ENCODE measurements at places on chromosomes 2 and 18. TPM values are rescaled to one million over a fixed set of nuclear protein-coding genes. Genes with fewer than 3 reads are reported as not detected.
A peak's percentile ranks its signal among the peaks of the same experiment; 100 is the strongest.

The UGT1A3 gene
- total RNA-seq = not detected

The CCL20 gene
- total RNA-seq = not detected

The OSR1 gene
- 66.7 TPM for total RNA-seq

GRCh38 chr2:157839162-157839801, 36.8 kb downstream of the ACVR1 start:
- peak overlapping the region; percentile 61 for H3K27ac ChIP-seq
- DNase-seq = no peak
- H3K36me3 ChIP-seq = no peaks in the 10 kb centered on the region
- peaks cover 3% of the 10 kb centered on the region for H3K4me1 ChIP-seq

GRCh38 chr2:236249066-236249465, 15.1 kb downstream of the ASB18 start:
- DNase-seq = no peak
- no peaks in the 10 kb centered on the region for H3K27me3 ChIP-seq
- no peak overlapping the region for H3K27ac ChIP-seq
- no peaks in the 10 kb centered on the region for H3K36me3 ChIP-seq

GRCh38 chr18:63218472-63218871, 101.1 kb downstream of the BCL2 start:
- no peaks in the 10 kb centered on the region for H3K36me3 ChIP-seq
- DNase-seq = no peak
- H3K27me3 ChIP-seq = no peaks in the 10 kb centered on the region
- peaks cover 11% of the 10 kb centered on the region for H3K4me1 ChIP-seq

DNA sequence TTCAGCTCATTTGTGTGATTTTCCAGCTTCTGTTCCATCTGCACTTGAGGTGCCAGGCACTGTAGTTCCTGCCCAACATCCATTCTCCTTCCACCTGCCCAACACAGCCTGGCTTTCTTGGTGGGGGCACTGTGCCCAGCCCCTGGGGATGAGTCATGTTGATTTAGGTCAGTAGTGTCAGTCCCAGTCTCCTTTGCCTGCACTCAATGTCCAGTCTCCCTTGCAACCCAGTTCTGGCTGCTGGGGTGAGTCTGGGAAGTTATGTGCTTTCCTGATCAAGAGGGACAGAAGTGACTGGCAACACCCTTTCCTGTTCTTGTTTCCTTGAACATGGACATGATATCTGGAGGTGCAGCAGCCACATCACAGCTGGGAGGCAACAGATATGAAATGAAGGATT, 1.5 kb upstream of the ASB18 start:
- H3K4me1 ChIP-seq = no peaks in the 10 kb centered on the region
- no peaks in the 10 kb centered on the region for H3K36me3 ChIP-seq
- H3K27me3 ChIP-seq = no peaks in the 10 kb centered on the region
- no peak overlapping the region for H3K27ac ChIP-seq
- DNase-seq = no peak
- H3K4me3 ChIP-seq = no peak overlapping the region

GRCh38 chr18:61908661-61909060, 15.9 kb upstream of the RNF152 start:
- DNase-seq = no peak
- H3K27ac ChIP-seq = no peak overlapping the region
- no peaks in the 10 kb centered on the region for H3K36me3 ChIP-seq
- H3K27me3 ChIP-seq = no peaks in the 10 kb centered on the region

GRCh38 chr2:188003800-188004199, 287.9 kb upstream of the GULP1 start:
- H3K4me1 ChIP-seq = no peaks in the 10 kb centered on the region
- H3K27me3 ChIP-seq = no peaks in the 10 kb centered on the region
- no peaks in the 10 kb centered on the region for H3K36me3 ChIP-seq
- H3K4me3 ChIP-seq = no peak overlapping the region

GRCh38 chr2:159623436-159623835, 7.1 kb upstream of the BAZ2B start:
- no peaks in the 10 kb centered on the region for H3K4me1 ChIP-seq
- H3K27me3 ChIP-seq = no peaks in the 10 kb centered on the region
- no peak for DNase-seq
- no peak overlapping the region for H3K27ac ChIP-seq
- H3K4me3 ChIP-seq = no peak overlapping the region
- H3K36me3 ChIP-seq = no peaks in the 10 kb centered on the region

- H3K27ac ChIP-seq = no peak overlapping the region
- H3K27me3 ChIP-seq = no peaks in the 10 kb centered on the region
- DNase-seq = no peak
- no peak overlapping the region for H3K4me3 ChIP-seq
- H3K4me1 ChIP-seq = no peaks in the 10 kb centered on the region
Measured at GRCh38 chr18:76412818-76413565, 82.0 kb downstream of the ZNF516 start.

DNA sequence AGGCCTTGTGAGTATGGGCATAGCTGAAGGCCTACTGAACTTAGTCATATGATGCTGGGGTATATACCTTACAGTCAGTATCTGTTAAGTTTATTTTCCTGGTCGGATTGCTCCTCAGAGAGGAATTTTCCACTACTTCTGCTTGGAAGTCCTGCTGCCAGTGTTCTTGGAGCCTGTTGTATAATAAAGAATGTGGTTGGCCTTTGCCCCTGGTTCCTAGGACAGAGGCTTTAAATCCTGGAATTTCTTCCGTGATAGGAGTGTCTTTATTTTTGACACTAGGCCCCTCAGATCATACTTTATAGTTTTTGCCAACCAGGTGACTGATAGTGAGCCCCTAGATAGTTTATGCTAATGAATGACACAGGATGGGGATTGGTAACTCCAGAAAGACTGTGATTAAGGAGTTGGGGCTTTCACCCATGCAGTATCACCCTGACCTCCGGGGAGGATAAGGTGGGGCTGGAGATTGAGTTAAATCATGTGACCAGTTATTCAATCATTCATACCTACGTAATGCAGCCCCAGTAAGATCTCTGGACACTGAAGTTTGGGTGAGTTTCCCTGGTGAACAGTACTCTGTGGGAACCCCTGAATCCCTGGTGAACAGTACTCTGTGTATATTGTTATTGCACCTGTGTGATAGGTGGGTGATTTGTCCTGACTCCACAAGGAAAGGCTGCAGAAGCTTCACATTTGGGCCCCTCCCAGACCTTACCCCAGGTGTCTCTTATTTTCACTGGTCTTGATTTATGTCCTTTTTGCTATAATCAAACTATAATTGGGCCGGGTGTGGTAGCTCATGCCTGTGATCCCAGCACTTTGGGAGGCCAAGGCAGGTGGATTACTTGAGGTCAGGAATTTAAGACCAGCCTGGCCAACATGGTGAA, 56.9 kb downstream of the COMMD1 start:
- DNase-seq = no peak
- no peaks in the 10 kb centered on the region for H3K4me1 ChIP-seq
- H3K4me3 ChIP-seq = no peak overlapping the region
- H3K27me3 ChIP-seq = no peaks in the 10 kb centered on the region
- H3K27ac ChIP-seq = no peak overlapping the region

DNA sequence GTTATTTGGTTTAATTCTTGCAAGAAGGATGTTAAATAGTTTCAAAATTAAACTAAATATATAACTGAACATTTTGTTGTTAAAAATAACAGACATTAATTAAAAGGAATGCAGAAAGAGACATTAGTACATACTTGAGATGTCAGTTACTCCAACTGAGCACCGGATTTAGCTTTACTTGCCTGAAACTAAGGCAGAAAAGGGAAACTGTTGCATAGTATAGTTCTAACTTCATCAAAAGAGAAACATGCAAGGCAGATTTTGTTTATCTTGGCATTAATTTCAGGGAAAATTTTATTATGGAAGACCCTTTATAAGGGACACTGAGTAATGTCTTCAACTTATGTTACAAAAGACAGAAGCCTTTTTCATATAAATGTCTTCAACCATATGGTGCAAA, 218.3 kb downstream of the STK39 start:
- no peak overlapping the region for H3K27ac ChIP-seq
- no peak overlapping the region for H3K4me3 ChIP-seq
- no peaks in the 10 kb centered on the region for H3K27me3 ChIP-seq
- no peak for DNase-seq
- no peaks in the 10 kb centered on the region for H3K36me3 ChIP-seq
- no peaks in the 10 kb centered on the region for H3K4me1 ChIP-seq

- H3K27ac ChIP-seq = no peak overlapping the region
- no peak overlapping the region for H3K4me3 ChIP-seq
- DNase-seq = no peak
- no peaks in the 10 kb centered on the region for H3K4me1 ChIP-seq
- no peaks in the 10 kb centered on the region for H3K36me3 ChIP-seq
Measured at GRCh38 chr2:201109186-201109585, 6.8 kb upstream of the CFLAR start.

DNA sequence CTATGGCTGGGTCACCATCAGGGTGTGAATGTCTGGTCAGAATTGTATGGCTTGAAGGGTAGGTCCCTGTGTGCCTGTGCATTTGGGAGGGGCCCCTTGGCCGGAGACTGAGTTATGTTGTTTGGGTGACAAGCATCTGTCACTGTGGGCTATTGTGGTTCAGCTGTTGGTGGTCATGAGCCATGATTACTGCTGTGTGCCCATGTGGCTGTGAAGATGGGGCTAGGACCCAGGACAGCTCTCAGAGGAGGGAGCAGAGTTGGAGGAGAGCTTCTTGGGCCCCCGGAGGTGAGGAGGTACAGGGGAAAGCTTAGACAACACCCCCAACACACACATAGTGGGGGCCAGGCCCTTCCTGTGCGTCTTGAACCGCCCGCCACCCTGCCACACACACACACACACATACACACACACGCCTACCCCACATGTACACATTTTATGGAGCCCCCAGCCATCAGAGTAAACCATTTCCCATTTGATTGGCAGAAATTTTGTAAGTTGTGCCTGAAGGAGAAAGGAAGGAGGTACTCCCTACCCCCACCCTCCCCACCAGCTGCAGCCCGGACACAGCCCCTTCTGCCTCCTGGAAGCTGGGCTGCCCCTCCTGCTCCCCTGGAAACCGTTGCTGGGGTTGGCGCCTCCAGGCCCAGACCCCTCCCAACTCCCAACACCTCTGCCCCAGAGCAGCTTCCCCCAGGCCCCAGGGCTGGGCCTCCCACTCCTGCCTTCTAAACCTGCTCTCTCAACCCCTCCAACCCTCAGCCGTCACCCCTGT, 2.0 kb downstream of the GAREM2 start:
- H3K4me1 ChIP-seq = peaks cover 13% of the 10 kb centered on the region
- no peaks in the 10 kb centered on the region for H3K36me3 ChIP-seq
- H3K27ac ChIP-seq = no peak overlapping the region

DNA sequence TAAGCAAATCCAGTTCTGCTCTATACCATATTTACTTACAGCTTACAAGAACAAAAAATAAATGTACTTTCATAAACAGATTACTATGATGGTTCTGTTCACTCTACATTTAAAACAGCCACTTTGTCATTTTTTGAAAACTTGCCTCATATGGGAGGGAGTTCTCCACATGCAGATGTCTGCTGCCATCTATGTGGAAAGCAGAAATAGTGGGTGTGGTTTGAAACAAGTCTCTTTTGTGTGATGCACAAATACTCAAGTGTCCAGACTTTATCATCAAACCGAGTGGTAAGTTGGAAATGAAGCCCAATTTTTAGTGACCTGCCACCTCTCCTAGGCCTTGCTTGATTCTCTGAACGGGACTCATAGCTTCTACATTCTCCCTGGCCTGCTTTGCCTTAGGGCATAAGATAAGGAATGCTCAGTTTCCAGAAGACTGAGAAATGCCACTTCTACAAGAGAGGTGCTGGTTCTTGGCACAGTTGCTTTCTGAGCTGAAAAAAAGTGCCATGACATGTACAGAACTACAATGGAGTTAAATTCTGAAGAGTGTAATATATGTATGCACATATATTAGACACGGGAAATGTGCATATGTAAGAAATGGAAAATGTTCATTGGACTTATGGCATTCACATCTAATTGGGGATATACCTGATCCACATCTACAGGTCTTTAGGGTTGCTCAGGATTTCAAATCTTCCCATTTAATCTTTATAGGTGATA, 221.0 kb downstream of the SLC8A1 start:
- H3K36me3 ChIP-seq = no peaks in the 10 kb centered on the region
- no peak for DNase-seq
- H3K27ac ChIP-seq = no peak overlapping the region
- H3K4me3 ChIP-seq = no peak overlapping the region

GRCh38 chr2:84285056-84285747, 173.9 kb downstream of the SUCLG1 start:
- no peaks in the 10 kb centered on the region for H3K27me3 ChIP-seq
- DNase-seq = no peak
- no peaks in the 10 kb centered on the region for H3K36me3 ChIP-seq
- H3K27ac ChIP-seq = no peak overlapping the region
- H3K4me1 ChIP-seq = no peaks in the 10 kb centered on the region

- no peaks in the 10 kb centered on the region for H3K36me3 ChIP-seq
- H3K4me1 ChIP-seq = peaks cover 13% of the 10 kb centered on the region
- peak overlapping the region; percentile 14 for H3K4me3 ChIP-seq
- peak overlapping the region; percentile 54 for H3K27ac ChIP-seq
Measured at GRCh38 chr2:69674316-69674670, 30.8 kb upstream of the AAK1 start.

DNA sequence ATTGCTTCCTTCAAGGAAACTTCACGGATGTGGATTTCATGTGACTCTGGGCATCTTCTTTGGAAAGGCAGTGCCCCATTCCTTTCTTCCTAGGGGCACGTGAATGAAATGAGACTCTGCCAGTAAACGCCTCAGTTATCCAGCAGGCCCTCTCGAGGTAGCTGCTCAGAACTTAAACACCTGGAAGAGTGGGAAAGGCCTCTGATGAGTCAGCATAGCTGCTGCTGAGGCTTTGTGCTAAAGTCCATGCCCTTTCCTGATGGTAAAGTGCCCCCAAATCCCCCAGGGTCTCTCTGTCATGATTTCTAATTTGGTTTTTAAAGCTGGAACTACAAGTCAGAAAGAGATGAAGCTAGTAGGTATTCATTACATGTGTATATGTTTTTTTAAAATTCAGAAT, 3.8 kb downstream of the SLC1A4 start:
- no peak overlapping the region for H3K4me3 ChIP-seq
- no peaks in the 10 kb centered on the region for H3K36me3 ChIP-seq
- no peak for DNase-seq
- H3K27ac ChIP-seq = no peak overlapping the region
- no peaks in the 10 kb centered on the region for H3K27me3 ChIP-seq

DNA sequence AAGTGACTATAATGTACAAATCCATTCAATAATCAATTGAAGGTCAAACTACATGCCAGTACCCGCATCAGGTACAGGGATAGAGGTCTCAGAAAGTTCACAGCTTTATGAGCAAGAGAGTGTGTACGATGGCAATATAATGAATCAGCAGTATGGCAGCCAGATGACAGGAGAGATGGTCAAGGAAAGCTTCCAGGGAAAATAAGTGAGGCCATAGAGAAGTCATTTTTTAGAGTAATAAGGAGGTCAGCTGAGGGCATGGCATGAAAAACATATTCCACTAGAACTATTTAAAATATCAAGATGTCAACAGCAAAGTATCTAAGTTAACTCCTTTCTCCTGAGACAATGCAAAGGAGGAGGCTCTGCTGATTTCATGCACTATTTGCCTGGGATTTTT, 108.0 kb downstream of the SLC8A1 start:
- H3K4me3 ChIP-seq = no peak overlapping the region
- H3K36me3 ChIP-seq = no peaks in the 10 kb centered on the region
- H3K27ac ChIP-seq = no peak overlapping the region
- H3K27me3 ChIP-seq = no peaks in the 10 kb centered on the region
- no peaks in the 10 kb centered on the region for H3K4me1 ChIP-seq
- DNase-seq = no peak
